ENCODE measurements at places on chromosomes 11 and 22.
A peak's percentile ranks its signal among the peaks of the same experiment; 100 is the strongest.

DNA sequence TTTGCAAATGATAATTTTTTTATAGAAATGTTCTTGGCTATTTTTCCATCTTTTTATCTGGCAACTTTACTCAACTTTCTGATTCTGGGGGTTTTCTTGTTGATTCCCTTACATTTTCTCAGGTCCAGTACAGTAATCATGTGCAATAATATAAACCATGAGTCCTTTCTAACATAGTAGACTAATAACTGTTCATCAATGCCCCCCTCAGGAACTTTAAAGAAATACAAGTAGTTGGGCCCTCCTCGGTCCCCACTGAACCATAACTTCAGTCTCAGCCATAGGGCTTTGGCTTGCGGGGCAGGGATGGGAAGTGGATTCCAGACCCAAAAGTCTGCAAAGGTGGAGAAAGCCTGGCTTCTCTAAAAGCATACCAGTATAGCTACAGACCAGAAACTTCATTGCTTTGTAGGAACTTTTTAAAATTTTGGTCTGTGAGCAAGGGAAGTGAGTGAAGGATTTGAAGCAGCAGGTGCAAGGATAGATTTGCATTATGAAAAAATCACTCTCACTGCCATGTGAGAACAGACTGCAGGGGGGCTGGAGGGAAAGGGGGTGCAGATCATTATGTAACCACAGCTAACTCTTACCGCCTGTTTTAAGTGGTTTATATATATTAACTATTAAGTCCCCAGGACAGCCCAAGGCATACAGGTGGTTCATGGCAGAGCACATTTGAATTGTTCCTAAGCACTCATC, 10.4 kb upstream of the TUB start:
- peaks cover 18% of the 10 kb centered on the region for H3K4me1 ChIP-seq
- H3K36me3 ChIP-seq, result no peaks in the 10 kb centered on the region
- H3K27ac ChIP-seq, result no peak overlapping the region
- H3K27me3 ChIP-seq, result no peaks in the 10 kb centered on the region

GRCh38 chr11:843818-844692, 1.4 kb downstream of the TSPAN4 start:
- peaks cover 10% of the 10 kb centered on the region for H3K36me3 ChIP-seq
- H3K27ac ChIP-seq, result peak overlapping the region; percentile 79
- H3K27me3 ChIP-seq, result no peaks in the 10 kb centered on the region
- H3K4me3 ChIP-seq, result peak overlapping the region; percentile 71

DNA sequence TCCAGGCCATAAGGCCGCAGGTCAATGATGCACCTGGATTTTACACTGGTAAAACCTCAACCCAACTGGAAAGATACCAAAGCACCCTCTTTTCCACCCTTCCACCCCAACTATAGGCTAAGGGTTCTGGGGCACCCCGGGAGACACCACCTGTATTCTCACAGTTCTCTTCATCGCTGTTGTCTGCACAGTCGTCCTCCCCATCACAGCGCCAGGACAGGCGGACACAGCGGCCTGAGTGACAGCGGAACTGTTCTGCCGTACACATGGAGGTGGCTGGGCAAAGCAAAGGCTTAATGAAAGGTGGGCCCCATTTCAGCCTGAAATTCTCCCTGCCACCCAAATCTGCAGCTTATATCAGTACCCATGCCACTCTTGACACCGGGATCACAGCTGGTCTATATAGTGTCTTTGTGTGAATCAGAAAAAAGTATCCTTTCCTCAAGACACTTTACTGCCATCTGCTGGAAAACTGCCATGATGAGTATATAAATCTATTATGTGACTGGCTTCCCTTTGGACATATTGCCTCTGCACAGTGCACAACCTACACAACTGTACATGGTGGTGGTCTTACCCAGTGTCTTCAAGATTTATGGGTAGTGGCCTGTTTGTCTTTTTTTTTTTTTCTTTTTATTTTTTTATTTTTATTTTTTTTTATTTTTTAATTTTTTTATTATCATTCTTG, 21.5 kb downstream of the LRP4 start:
- no peaks in the 10 kb centered on the region for H3K4me1 ChIP-seq
- peaks cover 14% of the 10 kb centered on the region for H3K36me3 ChIP-seq
- H3K4me3 ChIP-seq, result no peak overlapping the region
- H3K27ac ChIP-seq, result no peak overlapping the region
- DNase-seq, result no peak

GRCh38 chr11:70495351-70496310, 97.3 kb downstream of the CTTN start:
- H3K27ac ChIP-seq, result no peak overlapping the region
- H3K4me1 ChIP-seq, result no peaks in the 10 kb centered on the region
- H3K4me3 ChIP-seq, result no peak overlapping the region
- peaks cover 9% of the 10 kb centered on the region for H3K36me3 ChIP-seq

DNA sequence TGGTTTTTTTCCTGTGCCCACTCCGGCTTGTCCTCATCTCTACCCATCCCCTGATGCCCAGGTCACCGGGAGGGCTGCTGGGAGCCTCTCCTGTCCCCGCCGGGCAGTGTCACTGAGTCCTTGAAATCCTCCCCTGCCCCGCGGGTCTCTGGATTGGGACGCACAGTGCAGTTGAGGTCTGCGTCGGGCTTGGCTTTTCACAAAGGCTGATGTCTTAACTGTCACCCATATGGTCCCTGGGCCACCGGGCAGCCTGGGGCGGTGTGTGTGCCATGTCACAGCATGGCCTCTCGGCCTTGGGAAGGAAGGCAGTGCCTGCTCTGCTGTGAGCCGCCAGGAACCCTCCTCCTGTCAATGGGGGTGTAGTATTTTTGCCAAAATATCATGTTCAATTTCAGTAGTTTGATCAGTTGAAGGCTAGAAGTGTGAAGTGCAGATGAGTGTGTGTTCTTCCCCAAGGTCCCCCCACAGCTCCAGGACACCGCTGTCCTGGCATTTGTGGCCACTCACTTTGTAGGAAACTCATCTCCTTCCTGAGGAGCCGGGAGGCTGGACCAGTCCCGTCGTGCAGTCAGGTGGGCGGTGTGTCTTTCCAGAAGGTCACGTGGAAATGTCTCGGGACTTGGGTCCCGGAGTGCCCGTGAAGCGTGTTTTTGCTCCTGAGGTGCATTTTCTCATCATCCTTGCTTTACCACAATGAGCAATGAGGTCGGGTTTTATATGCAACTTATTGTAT, 37.6 kb downstream of the CTTN start:
- H3K4me1 ChIP-seq, result no peaks in the 10 kb centered on the region
- H3K27me3 ChIP-seq, result no peaks in the 10 kb centered on the region
- H3K27ac ChIP-seq, result no peak overlapping the region
- no peak for DNase-seq
- peaks cover 66% of the 10 kb centered on the region for H3K36me3 ChIP-seq

DNA sequence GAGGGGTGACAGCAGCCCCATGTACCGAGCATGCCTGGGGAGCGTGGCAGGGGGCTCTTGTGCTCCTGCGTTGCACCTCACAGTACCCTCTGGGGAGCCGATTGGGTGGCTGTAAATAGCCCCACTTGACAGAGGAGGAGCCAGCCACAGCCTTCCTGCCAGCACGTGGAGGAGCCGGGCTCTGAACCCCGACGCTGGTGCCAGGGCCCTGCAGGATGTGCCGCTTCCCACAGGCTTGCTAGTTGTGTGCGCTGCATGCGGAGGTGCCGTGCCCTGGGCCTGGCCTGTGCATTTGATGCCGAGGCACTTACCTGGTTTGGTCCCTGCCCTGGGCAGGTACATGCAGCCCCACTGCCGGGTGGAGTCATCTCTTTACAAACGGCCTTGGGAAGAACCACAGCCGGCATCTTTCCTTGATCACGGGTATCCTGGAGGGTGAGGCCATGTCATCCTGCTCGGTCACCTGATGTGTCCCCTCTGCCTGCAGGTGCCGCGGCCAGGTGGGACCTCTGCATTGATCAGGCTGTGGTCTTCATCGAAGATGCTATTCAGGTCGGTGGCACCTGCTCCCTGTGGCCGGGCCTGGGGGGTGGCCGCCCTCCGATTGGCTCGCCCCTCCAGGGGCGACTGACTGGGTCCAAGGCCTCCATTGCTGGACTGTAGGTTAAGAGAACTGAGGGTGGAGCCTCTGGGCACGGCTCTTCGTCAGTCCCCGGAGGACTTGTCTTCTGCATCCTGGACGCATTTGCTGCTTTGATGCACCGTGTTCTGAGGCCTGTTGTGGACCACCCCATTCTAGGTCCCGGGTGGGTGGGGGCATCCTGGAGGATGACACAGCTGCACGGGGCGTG, 5.0 kb downstream of the TPCN2 start:
- no peak overlapping the region for H3K4me3 ChIP-seq
- H3K27ac ChIP-seq, result no peak overlapping the region
- no peak for DNase-seq
- H3K27me3 ChIP-seq, result no peaks in the 10 kb centered on the region
- peaks cover 6% of the 10 kb centered on the region for H3K4me1 ChIP-seq

DNA sequence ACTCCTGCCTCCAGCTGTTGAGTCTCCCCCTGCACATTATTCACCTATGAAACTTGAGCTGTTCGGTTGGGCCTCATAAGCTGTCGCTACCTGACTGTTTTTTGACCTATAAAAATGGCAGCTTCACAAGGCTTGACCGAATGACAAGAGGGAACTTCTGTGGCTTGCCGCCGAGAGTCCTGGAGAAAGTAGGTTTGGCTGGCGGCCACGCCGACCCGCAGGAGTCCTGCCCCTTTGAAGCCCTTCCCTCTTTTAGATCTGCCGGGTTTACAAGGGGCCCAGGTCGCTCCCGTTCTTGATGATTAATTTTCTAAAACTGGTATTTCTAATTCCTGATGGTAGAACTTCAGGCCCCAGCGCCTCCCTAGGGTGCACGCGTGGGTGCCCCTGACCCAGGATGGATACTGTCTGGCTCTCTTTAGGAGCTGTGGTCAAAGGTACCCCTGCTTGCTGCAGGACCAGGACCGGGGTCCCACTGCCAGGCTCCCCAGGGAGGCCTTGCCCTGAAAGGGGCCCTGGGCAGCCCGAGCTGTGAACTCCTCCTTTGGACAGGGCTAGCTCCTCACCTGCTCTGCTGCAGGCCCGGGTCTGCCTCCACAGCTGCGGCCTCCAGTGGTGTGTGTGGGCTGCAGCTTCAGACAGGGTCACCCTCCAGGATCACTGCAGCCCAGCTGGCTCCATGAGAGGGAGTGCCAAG, 171.8 kb downstream of the CTTN start:
- H3K4me1 ChIP-seq, result peaks cover 12% of the 10 kb centered on the region
- H3K36me3 ChIP-seq, result no peaks in the 10 kb centered on the region
- H3K4me3 ChIP-seq, result no peak overlapping the region
- H3K27me3 ChIP-seq, result no peaks in the 10 kb centered on the region
- no peak overlapping the region for H3K27ac ChIP-seq

DNA sequence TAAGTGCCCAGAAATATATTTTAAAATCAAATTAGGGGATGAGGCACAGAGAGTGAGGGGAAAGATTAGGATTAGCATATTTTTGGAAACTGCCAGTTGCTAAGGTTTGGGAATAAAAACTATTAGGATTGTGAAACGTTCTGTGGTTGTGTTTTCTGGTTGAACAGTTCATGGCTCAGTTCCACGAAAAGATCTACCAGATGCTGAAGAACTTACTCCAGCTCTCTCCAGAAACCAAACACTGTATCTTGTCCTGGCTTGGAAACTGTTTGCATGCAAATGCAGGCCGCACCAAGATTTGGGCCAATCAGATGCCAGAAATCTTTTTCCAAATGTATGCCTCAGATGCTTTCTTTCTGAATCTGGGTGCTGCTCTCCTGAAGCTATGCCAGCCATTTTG, 15.3 kb downstream of the UBE4A start:
- H3K4me1 ChIP-seq, result no peaks in the 10 kb centered on the region
- H3K27me3 ChIP-seq, result no peaks in the 10 kb centered on the region
- H3K4me3 ChIP-seq, result no peak overlapping the region
- H3K36me3 ChIP-seq, result peaks cover 51% of the 10 kb centered on the region
- no peak for DNase-seq

DNA sequence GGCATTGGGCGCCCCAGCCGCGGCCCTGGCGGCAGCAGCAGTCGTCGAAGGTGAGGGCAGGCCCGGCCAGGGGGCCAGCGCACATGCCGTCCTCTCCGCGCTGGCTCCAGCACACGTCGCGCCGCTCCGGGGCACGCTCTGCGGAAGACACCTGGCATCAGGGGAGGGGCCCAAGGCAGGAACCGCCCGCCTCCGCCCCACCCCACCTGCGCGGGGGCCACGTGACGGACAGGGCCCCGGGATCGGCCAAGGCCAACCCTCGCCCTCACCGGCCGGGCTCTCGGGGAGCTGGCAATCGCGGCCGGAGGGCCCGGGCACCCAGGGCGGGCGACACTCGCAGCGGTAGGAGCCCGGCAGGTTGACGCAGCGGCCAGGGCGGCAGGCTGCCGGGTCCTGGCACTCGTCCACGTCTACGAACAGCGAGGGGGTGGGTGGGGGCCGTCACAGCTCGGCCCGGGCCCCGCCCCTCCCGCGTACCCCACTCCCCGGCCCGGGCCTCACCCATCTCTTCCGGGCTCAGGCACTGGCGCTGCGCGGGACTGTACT, 14.9 kb downstream of the SCYL1 start:
- DNase-seq, result no peak
- no peaks in the 10 kb centered on the region for H3K4me1 ChIP-seq
- H3K27me3 ChIP-seq, result peaks cover 2% of the 10 kb centered on the region
- H3K4me3 ChIP-seq, result peak overlapping the region; percentile 16
- H3K27ac ChIP-seq, result no peak overlapping the region

- no peak overlapping the region for H3K27ac ChIP-seq
- 0 out of 2 replicates have a peak, but pooled peaks cover 3% of the 10 kb centered on the region for H3K4me1 ChIP-seq
- no peak overlapping the region for H3K4me3 ChIP-seq
- H3K36me3 ChIP-seq, result no peaks in the 10 kb centered on the region
- no peaks in the 10 kb centered on the region for H3K27me3 ChIP-seq
Measured at GRCh38 chr11:69311767-69312385, 17.9 kb downstream of the MYEOV start.

- H3K4me3 ChIP-seq, result peak overlapping the region; percentile 51
- no peaks in the 10 kb centered on the region for H3K36me3 ChIP-seq
- H3K4me1 ChIP-seq, result peaks cover 22% of the 10 kb centered on the region
- H3K27ac ChIP-seq, result no peak overlapping the region
- peaks cover 64% of the 10 kb centered on the region for H3K27me3 ChIP-seq
Measured at GRCh38 chr11:128905345-128906184, 14.4 kb downstream of the KCNJ5 start.

DNA sequence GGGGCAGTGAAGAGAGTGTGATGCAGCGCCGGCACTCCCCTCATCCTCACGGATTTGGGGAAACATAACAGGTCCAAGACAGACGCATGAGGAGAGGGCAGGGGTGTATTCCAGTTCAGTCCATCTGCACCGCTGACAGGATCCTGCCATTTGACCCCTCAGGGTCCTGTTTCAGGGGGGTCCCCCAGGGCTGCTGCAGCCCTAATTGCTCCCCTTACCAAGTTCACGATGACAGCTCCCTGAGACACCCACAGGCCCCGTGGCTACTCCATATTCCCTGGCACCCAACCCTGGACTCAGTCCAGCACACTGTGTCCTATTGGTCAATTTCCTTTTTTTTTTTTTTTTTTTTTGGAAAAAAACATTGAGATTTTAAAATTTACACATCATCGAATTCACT, 41.5 kb downstream of the SHANK2 start:
- no peaks in the 10 kb centered on the region for H3K27me3 ChIP-seq
- no peaks in the 10 kb centered on the region for H3K36me3 ChIP-seq
- H3K4me1 ChIP-seq, result peaks cover 2% of the 10 kb centered on the region

All from H1 (cell line).